Activated CD4-positive, CD25-positive, alpha-beta regulatory T cell treated with anti-CD3 and anti-CD28 coated beads, Interleukin-2, amount 50 U/mL, for 72 hours (primary cell): ENCODE measurements at places on chromosomes 2 and 18.

GRCh38 chr2:73972846-73973245, 11.9 kb upstream of the TET3 start:
- no peak for DNase-seq

GRCh38 chr2:188628989-188629752, 337.5 kb downstream of the GULP1 start:
- DNase-seq = no peak

DNA sequence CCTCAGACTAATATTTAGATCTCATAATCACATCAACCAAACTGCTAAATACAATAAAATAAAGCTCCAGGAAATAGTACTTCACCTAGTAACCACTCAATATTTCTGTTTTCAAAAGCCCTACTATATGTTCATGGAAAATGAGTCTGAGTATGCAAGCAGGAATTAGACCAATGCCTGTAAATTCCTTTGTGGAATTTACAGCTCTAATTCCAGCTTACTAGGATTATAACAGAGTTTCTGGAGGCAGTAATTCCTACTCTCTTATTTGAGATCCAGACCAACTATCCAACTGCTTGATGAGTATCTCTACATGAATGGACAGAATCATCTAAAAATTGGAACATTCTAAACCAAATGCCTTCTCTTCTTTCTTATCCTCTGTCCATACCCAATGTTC, 11.6 kb downstream of the CDKL4 start:
- DNase-seq = no peak

GRCh38 chr2:12728221-12728777, 11.6 kb downstream of the TRIB2 start:
- DNase-seq = peak; percentile 43

DNA sequence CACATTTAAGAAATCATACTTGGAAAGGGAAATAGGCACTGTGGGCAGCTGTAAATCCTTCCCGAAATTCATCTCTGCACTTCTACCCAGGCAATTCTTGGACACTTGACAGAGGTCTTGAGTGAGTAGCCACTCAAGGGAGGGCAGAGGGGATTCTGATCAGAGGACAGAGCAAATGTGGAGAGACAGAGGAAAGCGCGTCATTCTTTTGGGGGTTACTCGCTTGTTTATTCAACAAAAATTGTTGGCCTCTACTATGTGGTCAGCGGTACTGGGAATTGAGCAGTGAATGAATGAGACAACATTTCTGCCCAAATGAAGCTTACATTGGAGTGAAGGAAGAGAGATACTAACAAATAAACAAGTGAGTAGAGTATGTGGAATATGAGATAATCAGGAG, 41.4 kb upstream of the YES1 start:
- DNase-seq = no peak
